ENCODE measurements at places on chromosomes 13 and 19.
A peak's percentile ranks its signal among the peaks of the same experiment; 100 is the strongest.

GRCh38 chr13:36421447-36421846, 10.8 kb upstream of the CCNA1 start:
- no peak for DNase-seq

DNA sequence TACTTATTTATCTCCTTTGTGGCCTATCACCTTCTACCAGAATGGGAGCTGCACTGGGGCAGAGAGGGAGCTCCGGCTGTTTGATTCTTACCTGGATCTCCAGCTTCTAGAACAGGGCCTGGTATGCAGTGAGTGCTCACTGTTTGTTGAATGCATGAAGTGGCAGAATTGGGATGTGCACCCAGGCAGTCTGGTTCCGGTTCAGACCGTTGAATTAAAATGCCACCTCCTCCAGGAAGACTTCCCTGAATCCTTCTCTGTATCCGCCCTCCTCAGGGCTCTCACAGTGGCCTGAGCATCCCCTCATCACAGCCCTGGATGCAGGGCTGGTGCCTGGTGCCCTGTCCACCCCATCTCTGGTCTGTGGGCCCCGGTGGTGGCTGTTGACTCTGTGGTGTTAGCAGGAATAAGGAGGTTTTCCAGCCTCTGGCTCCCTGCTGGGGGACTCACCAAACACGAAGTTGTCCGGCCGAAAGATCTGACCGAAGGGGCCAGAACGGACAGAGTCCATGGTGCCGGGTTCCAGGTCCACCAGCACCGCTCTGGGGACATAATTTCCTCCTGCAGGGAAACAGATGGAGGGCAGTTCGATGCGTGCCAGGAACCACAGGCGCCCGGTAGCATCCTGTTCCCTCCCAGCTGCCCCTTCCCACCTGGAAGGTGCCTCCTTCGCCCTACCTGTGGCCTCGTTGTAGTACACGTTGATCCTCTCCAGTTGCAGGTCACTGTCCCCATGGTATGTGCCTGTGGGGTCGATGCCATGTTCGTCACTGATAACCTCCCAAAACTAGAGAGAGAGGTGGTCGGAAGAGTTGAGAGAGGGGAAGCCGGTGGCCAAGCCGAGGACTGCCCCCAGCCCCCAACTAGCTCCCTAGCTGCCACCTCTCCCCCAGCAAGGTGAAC, 1.0 kb downstream of the TUBB4A start:
- no peak for DNase-seq

GRCh38 chr19:4831304-4831978, at the start of gene TICAM1:
Gene TICAM1, minus strand, starts transcription at chr19:4831712. Its CDS starts 13,335 bp downstream, at chr19:4818377.
- peak; percentile 60 for DNase-seq

GRCh38 chr13:95474992-95475391, 77.5 kb upstream of the CLDN10 start:
- no peak for DNase-seq

DNA sequence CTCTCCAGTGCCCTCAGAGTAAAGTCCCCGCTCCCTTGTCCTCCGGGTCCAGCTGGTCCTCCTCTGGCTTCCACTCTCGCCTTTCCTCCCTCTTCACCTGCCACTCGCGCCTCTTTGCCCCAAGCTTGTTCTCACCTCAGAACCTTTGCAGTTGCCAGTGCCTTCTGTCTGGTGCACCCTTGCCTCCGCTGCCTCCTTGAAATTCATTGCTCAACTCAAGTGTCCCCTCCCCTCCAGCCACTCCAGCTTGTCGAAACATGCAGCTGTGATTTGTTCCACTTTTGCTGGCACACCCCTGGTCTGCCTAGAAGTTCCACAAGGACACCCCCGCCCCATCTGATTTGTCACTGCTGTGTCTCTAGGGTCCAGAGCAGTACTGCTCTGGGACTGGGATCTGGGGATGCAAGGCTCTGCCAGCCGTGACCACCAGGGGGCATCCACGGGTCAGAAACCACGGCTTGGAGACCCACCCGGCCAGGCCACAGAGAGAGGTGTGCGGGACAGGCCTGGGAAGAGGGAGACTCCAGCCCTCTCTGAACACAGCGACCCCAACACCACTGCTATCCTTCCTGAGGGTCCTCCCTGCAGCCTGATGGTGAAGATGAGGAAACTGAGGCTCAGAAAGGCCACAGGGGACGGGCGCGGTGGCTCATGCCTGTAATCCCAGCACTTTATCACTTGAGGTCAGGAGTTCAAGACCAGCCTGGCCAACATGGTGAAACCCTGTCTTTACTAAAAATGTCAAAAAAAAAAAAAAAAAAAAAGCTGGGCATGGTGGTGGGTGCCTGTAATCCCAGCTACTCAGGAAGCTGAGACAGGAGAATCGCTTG, 49.9 kb downstream of the AP1M1 start:
- peak; percentile 77 for DNase-seq

GRCh38 chr19:45778010-45778661, 4.2 kb downstream of the DMPK start:
- no peak for DNase-seq

DNA sequence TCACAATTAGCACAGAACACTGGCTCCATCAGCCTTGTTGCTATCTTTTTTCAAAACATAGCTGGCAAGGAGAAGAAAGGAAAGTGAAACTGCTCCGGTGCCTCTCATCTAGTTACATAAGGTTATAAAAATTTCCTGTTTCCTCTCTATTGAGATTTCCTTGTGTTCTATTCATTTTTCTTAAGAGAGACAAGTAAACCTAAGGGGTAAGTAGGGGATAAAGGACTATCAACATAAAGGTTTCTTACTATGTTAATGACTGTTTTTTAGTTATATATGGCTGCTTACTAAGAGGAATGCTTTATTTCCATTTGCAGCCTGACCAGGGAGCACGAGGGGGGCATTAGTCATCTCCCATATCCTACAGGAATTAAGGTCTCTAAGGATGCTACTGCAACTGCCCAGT, 73.2 kb upstream of the MLNR start:
- no peak for DNase-seq

GRCh38 chr13:98783856-98784478, 31.5 kb upstream of the SLC15A1 start:
- DNase-seq: no peak

DNA sequence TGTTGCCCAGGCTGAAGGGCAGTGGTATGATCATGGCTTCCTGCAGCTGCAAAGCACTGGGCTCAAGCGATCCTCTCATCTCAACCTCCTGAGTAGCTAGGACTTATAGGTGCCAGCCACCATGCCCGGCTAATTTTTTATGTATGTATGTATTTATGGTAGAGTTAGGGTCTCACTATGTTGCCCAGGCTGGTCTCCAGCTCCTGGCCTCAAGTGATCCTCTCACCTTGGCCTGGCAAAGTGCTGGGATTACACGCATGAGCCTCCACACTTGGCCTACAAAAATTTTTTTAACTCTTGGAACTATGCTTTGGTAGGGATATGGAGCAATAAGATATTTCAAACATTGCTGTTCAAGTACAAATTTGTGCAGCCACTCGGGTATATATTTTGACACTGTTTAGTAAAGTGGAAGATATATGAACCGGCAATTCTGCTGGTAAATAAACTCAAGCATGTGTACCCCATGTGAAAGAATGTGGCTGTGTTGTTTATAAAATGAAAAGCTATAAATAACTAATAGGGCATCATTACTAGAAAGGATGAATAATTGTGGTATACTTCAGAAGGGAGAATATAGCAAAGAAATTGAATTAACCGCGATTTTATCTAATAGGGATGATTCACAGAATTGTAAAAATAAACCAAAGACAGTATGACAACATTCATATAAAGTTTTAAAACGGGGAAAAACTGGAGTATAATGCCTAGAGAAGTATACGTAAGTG, 1.1 kb downstream of the ZNF566 start:
- no peak for DNase-seq

GRCh38 chr13:49690133-49690994, 922 bp downstream of the EBPL start:
- DNase-seq: no peak

DNA sequence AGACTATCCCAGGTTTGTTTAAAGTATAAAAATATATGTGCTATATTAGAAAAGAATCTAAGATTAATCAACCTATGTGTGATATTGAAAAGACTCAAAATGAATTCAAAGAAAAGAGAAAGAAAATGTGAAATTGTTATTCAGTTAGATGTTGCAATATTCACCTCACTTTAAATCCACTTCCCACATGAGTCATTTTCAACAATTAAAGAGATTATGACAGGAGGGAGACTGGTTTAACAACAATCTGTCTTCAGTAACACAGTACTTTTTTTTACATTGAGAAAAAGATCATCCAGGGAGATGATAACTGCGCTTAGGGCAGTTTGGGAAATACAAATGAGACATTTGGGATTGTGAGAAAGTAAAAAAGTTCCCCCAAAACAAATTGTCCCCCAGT, 1246.2 kb downstream of the SLITRK1 start:
- DNase-seq: no peak

- no peak for DNase-seq
These were observed 155.7 kb downstream of the ENOX1 start for GRCh38 chr13:43631106-43631505.

GRCh38 chr19:13014101-13014920, 19.0 kb downstream of the NFIX start:
- DNase-seq: no peak

- no peak for DNase-seq
These were observed 31.5 kb downstream of the ERCC5 start for GRCh38 chr13:102877303-102877702.

- DNase-seq: no peak
These were observed 83.8 kb upstream of the WASF3 start for GRCh38 chr13:26473571-26474230.

DNA sequence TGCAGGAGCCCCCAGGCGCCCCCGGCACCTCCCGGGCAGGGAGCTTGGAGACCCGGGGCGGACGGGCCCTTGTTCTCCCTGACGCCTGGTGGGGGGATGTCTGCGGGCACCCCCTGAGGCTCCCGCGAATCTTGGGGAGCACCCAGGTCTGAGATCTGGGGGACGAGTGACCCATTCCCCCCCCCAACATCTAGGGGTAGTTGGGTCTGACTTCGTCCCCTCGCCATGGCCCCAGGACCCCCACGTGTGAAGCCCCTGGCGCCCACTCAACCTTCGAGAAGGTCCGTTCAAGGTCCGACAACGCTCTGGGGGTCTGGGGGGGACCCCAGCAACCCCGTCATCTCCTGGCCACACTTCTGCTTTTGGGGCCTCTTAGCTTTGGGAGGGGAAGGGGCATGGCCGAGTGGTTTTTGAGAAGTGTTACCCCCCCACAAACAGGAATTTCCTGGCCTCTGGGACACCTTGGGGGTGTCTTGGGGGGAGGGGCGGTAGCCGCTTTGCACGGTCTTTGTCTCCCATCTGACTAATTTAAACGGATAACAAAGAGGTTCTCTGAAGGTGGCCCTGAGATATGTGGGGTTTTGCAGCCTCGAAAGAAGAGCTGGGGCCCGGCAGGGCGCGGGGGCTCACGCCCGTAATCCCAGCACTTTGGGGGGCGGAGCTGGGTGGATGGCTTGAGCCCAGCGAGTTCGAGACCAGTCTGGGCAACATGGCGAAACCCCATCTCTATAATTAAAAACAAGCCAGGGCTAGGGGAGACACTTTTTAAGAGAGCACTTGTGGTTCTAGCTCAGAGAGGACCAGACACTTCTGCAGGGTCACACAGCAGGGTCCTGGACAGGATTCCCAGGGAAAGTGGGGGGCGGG, 608 bp downstream of the CNN2 start:
- no peak for DNase-seq

- no peak for DNase-seq
These were observed 33.6 kb downstream of the TEX26 start for GRCh38 chr13:30966101-30966500.

GRCh38 chr19:39352381-39353255, 10.4 kb downstream of the SAMD4B start:
- no peak for DNase-seq

DNA sequence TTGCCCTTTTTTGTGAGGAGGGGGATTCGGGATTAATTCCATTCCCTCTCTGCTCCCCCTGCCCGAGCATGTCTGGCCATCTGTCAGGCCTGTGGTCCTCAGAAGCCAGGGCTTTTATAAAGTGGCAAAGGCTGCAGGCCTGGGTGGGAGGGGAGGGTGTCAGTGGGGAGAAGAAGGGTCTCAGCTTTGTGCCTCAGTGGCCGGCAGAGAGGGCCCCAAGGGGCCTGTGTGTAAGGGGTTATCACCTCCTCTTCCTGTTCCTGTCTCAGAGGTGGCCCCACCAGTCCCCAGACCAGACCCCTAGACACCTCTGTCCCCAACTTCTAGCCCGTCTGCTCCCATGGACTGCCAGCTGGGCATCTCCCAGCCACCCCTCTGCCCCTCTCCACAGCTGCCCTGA, 3.4 kb upstream of the NUMBL start:
- no peak for DNase-seq

- no peak for DNase-seq
These were observed 4.3 kb upstream of the ACP5 start for GRCh38 chr19:11581740-11582139.

Data from stimulated activated CD4-positive, alpha-beta T cell treated with anti-CD3 and anti-CD28 coated beads, TNF-alpha, amount 100 ng/mL, for 48 hours (primary cell).